ENCODE measurements at places on chromosomes 7 and 10.

GRCh38 chr7:131488361-131488760 lies 68.1 kb downstream of the PODXL start:
- DNase-seq, result no peak

DNA sequence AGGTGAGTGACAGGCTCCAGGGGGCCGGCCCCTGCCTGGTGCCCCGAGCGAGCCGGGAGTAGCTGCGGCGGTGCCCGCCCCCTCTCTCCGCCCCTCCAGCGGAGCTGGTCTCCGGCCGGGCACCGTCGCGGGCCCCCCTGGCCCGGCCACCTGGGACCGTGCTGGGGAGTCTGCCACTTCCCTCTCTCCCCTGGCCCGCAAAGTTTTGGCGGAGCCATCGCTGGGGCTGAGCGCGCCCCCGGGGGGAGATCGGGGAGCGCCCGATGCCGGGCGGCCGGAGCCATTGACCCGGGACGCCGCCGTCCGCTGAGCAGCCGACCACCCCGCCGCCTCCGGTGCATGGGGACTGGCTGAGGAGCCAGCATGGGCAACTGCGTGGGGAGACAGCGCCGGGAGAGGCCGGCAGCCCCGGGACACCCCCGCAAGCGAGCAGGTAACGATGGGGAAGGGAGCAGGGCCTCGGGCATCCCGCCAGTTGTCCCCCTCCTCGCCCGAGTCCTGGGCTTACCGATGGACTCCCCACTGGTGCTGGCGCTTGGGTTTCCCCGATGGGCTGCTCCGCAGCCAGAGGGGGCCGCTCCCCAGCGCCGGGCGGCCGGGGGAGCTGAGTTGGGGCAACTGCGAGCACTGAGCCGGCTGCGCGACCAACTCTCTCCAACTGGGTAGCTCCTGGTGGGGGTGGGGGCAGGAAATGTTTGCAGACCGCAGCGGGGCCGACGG lies at the start of gene UBTD1:
TSS of gene UBTD1 (plus strand) at position 84 of the 720 bp plus-strand sequence. CDS start at position 364, 280 bp downstream.
- no peak for DNase-seq

DNA sequence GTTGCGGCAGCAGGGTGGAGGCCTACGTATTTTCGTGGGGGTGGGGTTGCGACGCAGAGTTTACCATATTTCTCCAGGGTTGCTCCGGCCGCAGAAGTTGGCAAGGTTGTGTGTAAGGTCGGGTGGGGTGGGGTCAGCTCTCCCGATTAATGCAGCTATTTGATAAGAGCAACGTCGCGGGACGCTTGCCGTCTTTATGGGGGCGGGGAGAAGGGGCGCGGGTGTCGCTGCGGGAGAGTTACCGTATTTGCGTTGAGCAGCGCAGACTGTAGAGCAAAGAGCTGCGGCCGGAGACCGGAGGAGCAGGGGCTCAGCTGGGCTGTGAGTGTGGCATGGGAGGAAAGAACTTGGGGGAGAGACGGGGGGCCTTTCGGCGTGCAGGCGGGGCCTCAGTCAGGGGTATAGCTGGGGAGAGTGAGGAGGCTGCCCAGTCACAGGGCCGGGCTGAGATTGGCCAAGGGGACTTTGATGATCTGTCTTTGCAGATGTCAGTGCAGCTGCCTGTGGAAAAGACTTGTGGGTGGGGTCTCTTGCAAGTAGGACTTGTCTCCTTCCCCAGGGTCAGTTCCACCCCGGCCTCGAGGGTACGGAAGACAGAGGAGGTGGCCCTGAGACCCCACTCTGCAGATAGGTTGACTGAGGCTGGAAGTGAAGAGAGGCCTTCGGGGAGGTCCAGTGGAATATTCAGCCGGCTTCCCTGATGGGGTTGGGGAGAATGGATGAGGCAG lies 26.6 kb downstream of the ZNF775 start:
- no peak for DNase-seq

- no peak for DNase-seq
These were observed 666 bp downstream of the SVIL start for GRCh38 chr10:29634105-29634504.

DNA sequence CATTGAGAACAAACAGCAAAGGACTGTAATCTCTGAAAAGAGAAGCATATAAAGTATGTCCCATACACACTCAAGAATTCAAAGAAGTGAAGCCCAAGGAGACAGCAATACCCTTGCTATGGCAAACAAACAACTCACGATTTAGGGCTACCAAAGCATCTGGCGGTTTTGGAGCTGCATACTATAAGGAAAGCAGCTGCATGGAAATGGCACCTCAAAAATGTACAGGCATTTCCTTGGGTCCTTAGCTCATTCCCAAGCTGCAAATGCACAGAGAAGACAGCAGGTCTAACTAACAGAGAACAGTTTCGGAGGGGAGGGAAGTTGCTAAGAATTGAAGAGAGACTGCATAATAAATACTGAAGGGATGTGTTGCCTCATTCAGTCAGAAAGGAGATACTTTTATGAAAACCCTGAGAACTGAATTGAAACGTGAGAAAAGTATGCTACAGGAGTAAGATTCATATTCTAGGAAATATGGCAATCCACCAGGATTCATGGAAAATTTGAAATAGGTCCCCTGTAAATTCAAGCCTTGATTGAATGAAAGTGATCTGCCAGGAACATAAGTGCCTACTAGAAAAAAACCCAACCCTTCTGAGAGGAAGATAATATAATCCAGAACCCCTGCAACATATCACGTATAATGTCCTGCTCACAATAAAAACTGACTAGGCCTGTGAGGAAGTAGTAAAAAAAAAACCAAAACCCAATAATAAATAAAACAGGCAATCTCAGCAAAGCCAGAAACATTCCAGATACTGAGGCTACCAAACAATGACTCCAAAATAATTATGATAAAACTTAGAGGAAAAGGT lies 36.4 kb downstream of the CUBN start:
- no peak for DNase-seq

DNA sequence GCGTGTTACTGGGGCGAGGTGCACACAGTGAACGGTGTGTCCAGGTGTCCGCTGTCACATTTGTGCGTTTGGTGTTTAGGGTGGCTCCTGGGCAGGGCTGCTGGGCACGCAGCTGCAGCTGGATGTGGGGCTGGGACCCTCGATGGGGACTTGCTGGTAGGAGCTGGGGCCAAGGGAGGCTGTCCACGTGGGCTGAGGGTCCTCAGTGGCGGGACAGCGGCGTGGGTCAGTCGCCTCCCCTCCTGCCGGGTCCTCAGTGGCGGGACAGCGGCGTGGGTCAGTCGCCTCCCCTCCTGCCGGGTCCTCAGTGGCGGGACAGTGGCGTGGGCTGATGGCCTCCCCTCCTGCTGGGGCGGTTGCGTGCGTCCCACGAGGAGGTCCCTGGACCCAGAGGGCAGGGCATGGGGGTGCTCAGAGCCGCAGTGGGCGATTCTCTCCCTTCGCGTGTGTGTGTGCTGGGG lies 68.5 kb downstream of the INPP5A start:
- no peak for DNase-seq

DNA sequence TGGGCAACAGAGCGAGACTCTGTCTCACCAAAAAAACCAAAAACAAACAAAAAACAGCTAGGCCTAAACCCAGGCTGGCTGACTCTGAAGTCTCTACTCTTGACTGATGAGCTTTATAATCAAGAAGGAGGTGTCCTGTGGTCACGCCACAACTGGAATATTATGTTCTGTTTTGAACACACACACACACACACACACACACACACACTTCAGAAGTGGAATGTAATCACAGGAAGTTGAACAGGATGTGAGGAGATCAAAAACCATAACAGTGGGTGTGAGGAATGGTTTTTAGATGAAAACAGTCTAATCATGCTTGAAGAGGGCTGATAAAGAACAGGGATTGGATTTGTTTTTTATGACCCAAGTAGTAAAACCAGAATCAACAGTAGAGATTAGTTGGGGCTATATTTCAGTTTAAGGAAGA lies 51.1 kb upstream of the IL6 start:
- no peak for DNase-seq

DNA sequence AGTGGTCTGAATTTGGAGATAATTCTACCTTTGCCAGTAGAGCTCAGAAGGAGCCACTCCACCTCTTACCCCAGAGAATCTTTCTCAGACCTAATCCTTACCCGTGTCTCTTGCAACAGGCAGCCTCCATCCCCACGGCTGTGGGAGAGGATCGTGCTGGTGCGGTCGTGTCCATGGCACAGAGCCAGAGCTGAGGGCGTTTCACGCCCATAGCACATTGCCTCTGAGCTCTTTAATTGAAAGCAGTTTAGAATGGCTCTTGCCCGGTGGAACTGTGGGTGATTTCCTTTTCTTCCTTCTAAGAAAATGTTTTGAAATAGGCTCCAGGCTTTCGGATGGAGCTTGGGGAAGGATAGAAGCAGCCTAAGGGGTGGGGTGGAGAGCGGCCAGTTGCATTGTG lies 41.5 kb downstream of the PRF1 start:
- no peak for DNase-seq

DNA sequence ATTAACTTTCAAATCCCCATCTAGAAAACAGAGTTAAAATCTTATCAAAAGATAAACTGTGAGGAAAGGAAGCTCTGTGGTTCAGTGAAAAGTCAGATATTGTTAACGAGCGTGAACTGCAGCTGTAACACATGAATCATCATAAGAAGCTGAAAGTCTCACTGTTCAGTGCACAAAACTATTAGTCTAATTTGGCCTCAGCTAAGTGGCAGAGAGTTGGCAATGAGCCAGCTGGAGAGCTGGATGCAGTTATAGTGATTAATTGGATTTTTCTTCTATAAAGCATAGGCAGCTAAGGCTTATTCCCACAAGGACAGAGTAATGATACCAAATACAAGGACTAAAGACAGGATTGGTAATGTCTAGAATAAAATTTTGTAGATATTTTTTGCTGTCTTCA lies 101.1 kb upstream of the ABCB5 start:
- no peak for DNase-seq

DNA sequence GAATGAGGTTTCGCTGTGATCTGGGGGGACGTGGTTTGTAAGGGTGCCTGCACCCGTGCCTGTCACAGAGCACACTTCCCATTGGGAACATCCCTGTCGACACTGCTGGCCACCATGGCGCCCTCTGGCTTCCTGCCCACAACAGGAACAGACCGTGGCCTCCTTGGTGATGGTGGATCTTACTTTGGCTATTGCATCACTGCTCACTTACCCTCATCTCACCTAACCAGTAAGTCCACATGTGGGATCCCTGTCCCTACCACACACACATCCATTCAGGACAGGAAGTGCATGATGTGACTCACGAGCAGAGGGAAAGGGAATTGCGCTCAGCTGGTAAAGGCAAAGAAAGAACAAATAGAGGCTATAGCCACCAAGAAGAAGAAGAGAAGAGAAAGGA lies 26.2 kb upstream of the SEC61G start:
- no peak for DNase-seq

DNA sequence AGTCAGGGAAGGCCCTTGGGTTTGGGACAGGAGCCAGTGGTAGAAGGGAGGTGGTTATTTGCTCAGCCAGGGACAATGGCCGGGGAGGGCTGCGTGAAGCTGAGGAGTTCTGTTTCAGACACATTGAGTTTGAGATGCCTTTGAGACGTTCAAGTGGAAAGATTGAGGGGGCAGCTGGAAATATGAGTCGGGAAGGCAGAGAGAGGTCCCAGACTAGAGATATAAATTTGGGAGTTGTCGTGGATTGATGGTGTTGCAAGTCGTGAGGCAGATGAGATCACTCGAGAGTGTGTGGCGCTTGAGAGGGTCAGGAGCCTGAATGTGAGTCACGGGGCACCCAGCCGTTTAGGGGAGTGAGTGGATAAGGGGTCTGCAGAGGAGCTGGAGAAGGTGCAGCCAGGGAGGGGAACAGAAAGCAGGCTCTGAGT lies 73.3 kb downstream of the ZMIZ1 start:
- DNase-seq, result no peak

Measured in stimulated activated CD8-positive, alpha-beta memory T cell treated with anti-CD3 and anti-CD28 coated beads, Interleukin-7, amount 100 ng/mL, for 4 hours (primary cell).